Effector CD8-positive, alpha-beta T cell (primary cell): ENCODE measurements at places on chromosomes 16 and 17.

GRCh38 chr17:700504-701094, 14.0 kb downstream of the VPS53 start:
- DNase-seq = no peak

GRCh38 chr16:27400751-27401620, 988 bp upstream of the IL21R start:
- DNase-seq = no peak

GRCh38 chr17:66750781-66751543, 84.0 kb upstream of the CACNG5 start:
- DNase-seq = no peak

DNA sequence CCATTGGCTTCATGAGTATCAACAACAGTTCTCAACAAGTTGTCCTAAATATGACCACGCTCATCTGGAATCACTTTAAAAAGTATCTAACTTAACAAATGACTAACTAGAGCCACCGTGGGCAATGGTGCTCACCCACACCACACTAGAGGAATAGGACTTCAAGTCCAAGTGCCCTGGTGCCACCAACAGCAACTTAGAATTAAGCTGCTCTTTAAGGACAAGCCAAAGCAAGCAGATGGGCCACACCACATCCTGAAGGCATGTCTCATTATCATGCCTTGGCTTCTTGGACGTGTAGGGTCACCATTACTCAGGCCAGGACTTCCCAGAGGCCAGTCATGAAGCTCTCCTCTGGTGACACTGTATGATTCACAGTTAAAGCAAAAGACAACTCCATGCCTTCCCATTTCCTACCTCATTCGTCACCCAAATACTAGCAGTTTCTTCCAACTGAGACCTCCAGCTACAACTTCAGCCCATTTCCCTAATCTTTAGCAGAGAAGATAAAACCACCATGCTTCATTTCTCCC, 9.4 kb upstream of the SLC6A4 start:
- no peak for DNase-seq
